ENCODE measurements at places on chromosomes 5 and 9. TPM values are rescaled to one million over a fixed set of nuclear protein-coding genes. Genes with fewer than 3 reads are reported as not detected.

Gene HSD17B3
- total RNA-seq, result not detected

Gene SHOC1
- total RNA-seq, result 1.5 TPM

Gene PCAT7
- 2.8 TPM for total RNA-seq

Gene PLPP7
- not detected for total RNA-seq

Gene CEL
- 0.06 TPM for total RNA-seq

Gene LHX3
- not detected for total RNA-seq

Gene HSPB3
- total RNA-seq, result 25.8 TPM

Gene SGCD
- 0.12 TPM for total RNA-seq

Gene TMEM252
- total RNA-seq, result not detected

Gene PCDHA3
- 4.5 TPM for total RNA-seq

DNA sequence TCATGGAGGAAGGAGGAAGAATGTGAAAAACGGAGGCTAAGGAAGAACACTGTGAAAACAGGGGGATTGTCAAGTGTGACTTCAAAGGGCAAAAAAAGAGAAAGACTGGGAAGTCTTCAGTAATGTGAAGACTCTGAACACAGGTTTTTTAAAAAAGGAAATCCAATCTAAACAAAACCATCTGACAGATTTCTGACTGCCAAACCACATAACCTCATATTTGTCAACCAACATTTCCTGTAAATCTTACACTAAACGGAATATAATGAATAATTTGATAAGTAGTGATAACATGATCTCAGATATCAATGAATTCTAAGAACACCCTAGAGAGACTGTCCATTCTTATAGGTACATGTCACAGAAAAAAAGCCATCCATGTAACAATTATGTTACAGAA lies 124.7 kb downstream of the FBN2 start:
- DNase-seq, result no peak

DNA sequence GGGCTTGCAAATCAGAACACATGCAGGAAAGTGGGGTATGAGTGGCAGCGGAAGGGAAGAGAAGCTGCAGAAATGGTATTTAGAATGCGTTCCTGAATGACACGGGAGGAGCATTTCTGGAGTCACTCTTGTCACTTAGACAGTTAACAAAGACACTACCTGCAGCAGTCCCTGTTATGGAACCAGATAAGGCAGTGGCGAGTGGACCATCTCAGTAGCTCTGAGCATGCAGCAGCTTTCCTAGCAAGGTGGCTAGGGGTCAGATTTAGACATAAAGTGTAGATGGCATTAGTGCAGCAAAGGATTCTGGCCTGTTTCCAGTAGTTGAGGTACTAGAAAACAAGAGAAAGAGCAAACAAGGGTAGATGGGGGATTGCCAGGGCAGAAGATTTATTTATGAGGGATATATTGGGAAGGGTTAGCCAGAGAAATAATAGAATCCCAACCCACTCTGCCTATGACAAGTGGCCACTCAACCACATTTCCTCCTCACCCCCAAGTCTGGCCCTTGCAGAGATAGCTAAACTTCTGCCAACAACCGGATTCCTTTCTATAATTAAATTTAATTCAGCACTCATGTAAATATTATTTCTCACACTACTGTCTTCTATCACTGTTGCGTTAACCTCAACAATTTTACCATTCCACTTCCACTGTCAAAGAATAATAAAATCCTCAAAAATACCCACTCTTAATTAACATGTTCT lies 201.6 kb downstream of the DCP2 start:
- DNase-seq, result no peak

DNA sequence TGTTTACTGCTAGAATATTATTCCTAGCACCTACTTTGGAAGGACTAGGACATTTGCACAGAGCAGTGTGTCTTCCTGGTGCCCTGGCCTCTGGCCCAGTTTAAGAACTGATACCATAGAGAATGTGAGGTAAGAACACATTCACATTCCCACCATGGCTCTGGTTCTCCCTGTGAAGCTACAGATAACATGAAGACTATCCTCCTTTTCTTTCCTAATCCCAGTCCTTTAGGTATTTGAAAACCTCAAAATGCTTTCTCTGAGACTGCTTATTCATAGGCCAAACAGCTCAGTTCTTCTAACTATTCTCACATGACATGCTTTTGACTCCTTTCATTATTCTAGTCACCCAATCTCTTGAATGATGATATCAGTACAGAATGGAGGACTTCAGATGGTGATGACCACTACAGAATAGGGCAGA lies 11.9 kb downstream of the FAM219A start:
- no peak for DNase-seq

DNA sequence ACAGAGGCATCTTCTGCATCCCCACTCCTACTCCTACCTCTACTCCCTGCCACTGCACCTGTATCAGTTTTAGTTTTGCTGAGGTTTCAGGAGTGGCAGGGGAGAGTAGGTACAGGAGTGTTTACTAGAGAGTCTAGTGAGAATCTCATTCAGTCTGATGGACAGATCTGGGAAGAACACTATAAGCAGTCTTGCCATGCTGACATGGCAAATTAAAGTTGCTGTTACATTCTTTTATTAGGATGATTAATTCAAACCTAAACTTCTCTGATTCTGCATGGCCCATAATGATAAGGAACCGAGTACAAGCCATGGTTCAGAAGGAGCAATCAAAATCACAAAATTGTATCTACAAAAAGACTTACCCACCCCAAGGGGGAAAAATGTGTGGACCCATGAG lies 7.4 kb downstream of the ARSK start:
- no peak for DNase-seq

GRCh38 chr9:113556877-113557593 lies 93.5 kb downstream of the RGS3 start:
- no peak for DNase-seq

GRCh38 chr9:27701587-27701986 lies 128.3 kb upstream of the C9orf72 start:
- DNase-seq, result peak; percentile 41

DNA sequence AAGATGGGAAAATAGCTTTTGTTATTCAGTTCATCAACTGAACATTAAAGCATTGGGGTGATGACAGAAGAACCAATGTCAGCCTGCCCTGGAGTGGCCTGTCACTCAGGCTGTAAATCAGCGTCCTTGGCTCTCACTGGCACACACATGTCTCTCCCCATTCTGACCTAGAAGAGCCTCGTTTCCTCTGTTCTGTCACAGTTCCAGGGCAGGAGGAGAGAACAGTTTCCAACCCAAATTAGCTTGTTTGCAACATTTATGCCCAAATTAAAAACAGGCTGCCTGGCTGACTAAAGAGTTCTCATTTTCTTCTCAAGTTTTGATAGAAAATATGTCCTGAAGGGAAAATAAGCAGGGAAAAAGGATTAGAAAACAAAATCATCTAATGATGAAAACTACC lies 520.1 kb downstream of the CHSY3 start:
- no peak for DNase-seq

DNA sequence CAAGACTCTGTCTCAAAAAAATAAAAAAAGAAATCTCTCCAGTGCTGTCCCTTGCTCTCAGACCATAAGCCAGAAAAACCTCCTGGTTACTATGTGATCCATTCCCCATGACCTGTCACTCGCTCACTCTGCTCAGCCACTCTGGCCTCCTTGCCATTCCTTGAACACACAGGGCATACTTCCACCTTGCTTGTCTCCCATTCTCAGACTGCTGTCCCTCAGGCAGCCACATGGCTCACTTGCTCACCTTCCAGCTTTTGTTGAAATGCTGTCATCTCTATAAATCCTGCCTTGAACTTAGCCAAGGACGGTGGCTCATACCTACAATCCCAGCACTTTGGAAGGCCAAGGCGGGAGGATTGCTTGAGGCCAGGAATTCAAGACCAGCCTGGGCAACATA lies 82.9 kb downstream of the UGCG start:
- DNase-seq, result no peak

DNA sequence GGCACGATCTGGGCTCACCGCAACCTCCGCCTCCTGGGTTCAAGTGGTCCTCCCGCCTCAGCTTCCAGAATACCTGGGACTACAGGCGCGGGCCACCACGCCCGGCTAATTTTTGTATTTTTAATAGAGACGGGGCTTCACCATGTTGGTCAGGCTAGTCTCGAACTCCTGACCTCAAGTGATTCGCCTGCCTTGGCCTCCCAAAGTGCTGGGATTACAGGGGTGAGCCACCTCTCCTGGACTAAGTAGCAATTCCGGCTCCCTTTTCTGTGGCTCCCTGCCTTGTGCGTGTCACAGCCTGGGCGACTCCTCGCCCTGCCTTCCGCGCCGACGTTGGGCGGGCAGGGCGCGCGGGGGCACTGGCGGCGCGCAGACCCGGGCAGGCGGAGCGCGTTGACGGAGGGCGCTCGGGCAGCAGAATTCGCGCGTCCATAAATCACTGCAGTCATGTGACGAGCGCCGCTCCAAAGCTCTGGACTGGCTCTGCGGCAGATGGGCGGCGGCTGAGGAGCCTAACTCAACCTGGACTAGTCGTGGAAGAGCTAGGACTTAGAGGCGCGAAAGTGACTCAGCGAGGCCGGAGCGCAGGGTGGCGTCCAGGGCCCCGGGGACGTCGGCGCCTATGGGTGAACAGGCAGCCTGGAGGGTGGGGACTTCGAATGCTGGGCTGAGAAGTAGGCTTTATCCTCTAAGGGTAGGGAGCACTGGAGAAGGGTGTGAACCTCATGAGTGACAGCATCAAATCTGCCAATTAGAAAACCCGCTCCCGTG lies 1.4 kb upstream of the CIZ1 start:
- no peak for DNase-seq

- peak; percentile 90 for DNase-seq
Observed at GRCh38 chr9:107755246-107755645, 265.7 kb upstream of the KLF4 start.

GRCh38 chr5:113969901-113970300 lies 392.0 kb upstream of the KCNN2 start:
- DNase-seq, result no peak

- no peak for DNase-seq
Observed at GRCh38 chr5:169018925-169019324, 282.0 kb downstream of the SLIT3 start.

- DNase-seq, result no peak
Observed at GRCh38 chr5:73793911-73794310, 167.9 kb downstream of the ARHGEF28 start.

- DNase-seq, result peak; percentile 74
Observed at GRCh38 chr5:124952079-124952478, 205.6 kb upstream of the ZNF608 start.

DNA sequence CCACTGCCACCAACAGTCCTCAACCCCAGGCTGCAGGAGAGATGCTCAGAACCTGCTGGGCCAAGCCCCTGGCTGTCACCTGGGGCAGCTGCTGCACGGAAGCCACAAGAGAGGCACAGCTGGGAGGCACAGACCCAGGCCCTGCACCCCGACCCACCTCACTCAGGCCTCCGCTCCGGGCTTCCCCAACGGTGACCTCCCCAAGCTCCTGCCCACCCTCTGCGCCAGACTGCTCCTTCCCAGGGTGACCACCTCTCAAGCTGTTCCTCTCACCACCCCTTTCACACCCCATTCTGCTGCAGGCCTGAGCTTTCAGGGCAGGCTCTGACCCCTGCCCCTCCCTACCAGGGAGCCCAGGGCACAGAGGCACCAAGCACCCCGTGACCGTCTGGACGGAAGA lies 33.0 kb downstream of the VAV2 start:
- DNase-seq, result no peak

- DNase-seq, result peak; percentile 77
Observed at GRCh38 chr9:75238311-75238976, 150.1 kb downstream of the OSTF1 start.

GRCh38 chr5:109823597-109823996 lies 133.9 kb downstream of the MAN2A1 start:
- DNase-seq, result no peak

DNA sequence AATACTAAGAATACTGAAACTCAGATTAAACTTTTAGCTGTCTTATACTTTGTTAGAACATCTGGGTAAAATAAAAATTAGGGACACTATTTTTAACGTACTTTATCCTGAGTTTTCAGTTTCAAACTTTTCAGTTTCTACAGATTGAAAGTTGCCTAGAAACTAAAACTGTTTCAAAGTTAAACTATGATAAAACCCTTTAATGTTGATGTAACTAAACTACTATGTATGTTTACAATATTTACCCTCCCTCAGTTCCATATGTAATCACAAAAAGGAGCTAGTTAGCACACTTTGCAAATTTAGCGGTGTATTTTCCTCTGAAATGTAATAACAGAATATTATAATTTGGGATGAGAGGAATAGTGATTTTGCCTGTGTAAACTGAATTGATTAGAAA lies 105.9 kb downstream of the MTREX start:
- no peak for DNase-seq

- no peak for DNase-seq
Observed at GRCh38 chr9:116504893-116505480, 182.1 kb upstream of the TRIM32 start.

DNA sequence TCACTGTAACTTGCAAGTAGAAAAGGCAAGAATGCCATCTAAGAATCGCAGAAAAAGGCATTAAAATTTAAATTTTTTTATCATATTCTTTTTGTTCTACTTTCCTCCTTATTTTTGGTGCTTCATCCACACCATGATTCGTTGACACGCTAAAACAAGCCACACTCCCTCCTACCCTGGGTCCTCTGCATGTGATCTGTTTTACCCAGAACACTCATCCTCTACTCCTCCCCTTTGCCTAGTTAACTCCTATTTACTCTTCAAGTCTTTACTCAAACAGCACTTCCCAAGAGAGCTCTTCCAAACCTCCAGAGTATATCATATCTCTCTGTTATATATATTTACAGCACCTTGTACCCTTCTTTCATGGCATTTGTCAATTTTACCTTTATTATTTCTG lies 61.4 kb upstream of the SRP19 start:
- no peak for DNase-seq

DNA sequence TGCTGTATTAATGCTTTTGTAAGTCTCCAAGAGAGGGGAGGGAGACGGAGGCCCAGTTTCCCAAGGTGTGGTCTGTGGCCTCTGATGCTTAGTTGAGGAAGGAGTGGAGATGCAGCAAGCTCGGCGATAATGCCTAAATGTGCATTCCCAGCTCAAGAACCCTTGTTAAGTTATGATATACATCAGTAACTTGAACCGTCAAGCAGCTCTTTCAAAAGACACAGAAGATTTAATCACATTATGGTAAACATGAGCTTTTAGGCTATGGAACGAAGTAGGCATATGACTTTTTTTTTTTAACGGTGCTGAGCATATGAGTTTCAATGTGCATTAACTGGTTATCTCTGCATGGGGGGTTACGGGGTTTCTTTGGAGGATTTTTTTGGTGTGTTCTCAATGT lies 22.3 kb upstream of the GLE1 start:
- DNase-seq, result no peak

DNA sequence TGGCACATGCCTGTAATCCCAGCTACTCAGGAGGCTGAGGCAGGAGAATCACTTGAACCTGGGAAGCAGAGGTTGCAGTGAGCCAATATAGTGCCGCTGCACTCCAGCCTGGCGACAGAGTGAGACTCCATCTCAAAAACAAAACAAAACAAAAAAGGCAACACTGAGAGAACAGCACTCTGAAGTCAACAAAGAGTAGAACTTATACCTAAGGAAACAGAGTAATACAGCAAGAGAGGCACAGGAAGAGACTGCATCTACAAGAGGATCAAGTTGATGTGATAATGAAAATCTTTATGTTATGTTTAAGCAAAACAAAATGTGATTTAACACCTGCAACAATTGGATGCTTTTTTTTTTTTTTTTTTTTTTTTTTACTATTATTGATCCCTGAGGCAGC lies 33.1 kb downstream of the FYB1 start:
- no peak for DNase-seq
